Karpas-422 (cell line): ENCODE measurements at places on chromosomes 16 and 17.

GRCh38 chr17:19242323-19242722, 5.2 kb downstream of the EPN2 start:
- DNase-seq = no peak

- DNase-seq = no peak
Measured at GRCh38 chr17:1793447-1793806, 31.6 kb downstream of the SERPINF1 start.

- no peak for DNase-seq
Measured at GRCh38 chr17:48615047-48615962, at the start of gene HOXB8. Gene HOXB8 (minus strand): TSS chr17:48615292. CDS start chr17:48614704, 588 bp downstream.

- DNase-seq = no peak
Measured at GRCh38 chr16:75579281-75579834, 13.2 kb downstream of the GABARAPL2 start.

DNA sequence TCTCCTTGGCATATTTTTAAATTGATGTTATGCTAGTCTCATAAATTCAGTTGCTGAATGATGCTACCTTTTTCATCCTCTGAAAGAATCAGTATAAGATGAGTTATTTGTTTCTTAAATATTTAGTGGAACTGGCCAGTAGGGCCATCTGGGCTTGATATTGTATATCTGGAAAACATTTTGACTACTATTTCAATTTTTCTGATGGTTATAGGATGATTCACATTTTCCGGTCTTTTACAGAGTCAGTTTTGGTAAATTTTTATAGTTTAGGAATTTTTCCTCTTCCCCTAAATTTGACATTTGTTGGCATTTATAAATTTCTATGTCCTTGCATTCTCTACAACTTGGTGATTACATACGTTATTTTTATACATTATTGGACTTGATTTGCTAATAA, 296.3 kb upstream of the AXIN2 start:
- DNase-seq = no peak

DNA sequence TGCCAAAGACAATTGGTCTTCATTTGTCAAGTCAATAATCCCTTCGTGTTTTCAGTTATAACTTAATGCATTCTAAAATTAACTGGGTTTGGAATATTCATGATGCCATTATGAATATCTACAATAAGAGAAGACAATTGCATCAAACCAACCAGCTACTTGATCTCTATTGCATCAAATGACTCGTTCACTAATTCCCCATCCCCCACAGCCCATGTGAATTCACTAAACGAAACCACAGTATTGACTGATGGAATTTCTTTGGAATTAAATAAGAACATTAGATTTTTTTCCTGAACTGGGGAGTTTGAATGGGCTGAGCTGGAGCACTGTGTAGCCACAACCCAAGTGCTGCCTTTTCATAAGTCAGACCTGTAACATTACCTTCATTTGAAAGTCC, 65.3 kb downstream of the HS3ST3B1 start:
- no peak for DNase-seq

GRCh38 chr17:6476810-6477179, 32.5 kb downstream of the PIMREG start:
- no peak for DNase-seq

DNA sequence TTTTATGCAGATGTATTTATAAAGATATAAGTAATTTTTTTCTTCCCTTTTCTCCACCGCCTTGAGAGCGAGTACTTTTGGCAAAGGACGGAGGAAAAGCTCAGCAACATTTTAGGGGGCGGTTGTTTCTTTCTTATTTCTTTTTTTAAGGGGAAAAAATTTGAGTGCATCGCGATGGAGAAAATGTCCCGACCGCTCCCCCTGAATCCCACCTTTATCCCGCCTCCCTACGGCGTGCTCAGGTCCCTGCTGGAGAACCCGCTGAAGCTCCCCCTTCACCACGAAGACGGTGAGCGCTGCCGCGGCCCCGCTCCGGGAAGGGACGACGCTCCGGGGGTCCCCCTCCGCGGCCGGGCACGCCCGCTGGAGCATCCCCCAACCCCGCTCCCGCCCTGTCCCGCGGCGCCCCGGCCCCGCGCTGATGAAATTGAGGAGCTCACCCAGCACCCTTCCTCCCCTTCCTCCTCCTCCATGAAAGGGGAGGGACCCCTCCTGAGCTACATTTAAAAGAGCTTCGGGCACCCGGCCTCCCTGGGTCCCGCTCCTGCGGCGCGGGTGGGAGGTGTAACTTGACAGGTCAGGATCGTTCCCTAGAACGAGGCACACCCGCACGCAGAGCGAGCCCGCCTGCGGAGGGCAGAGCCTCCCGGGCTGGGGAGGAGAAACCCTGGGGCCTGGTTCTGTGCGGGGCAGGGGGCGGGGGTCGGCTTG, 706 bp downstream of the HLF start:
- DNase-seq = no peak

GRCh38 chr16:71911121-71911520, 15.8 kb downstream of the IST1 start:
- DNase-seq = no peak

GRCh38 chr16:88337021-88337420, 45.7 kb upstream of the ZNF469 start:
- no peak for DNase-seq

DNA sequence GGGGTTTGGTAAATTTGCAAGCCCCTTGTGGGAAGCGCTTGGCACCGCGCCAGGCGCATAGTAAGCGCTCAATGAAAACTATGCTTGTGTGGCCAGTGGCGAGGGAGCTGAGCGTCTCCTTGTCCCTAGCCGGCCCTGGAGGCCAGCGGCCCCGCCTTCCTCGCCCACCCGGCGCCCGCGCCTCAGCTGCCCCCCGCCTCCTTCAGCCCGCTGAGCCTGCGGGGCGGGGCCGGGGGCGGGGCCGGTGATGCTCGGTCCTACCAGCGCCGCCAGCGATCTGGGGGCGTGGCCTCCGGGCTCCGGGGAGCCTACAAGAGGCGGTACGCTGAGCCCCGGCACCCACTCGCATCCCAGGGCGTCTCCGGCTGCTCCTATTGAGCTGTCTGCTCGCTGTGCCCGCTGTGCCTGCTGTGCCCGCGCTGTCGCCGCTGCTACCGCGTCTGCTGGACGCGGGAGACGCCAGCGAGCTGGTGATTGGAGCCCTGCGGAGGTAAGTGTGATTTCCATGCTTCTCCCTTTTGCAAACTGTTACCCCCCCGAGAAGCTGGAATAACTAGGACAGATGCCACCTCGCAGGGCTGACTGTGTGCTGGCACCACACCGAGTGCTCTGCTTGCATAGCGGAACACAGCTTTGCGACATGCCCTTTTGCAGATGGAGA, at the start of gene CRISPLD2:
CRISPLD2 (plus strand) TSS at position 342 of the 661 bp plus-strand sequence. CDS start 18,511 bp downstream, outside the sequence.
- DNase-seq = no peak

DNA sequence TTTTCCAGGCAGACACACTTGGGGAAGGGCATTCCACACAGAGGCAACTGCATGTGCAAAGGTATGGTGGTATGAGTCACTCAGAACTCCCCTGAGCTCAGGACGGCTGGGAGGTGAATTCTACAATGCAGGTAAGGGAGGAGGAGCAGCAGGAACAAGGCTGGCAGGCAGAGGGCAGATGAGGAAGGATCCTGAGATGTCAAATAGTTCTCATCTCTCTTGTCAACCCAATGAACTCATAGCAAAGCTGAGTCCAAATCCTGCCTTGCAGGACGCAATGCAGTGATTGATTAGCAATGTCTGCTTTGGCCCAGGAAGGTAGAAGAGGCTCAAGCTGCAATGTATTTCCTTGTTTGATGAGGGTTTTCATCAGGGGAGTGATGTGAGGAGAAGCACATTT, 243.5 kb downstream of the XYLT1 start:
- no peak for DNase-seq
